PC-9 (cell line): ENCODE measurements at places on chromosomes 2 and 18. TPM values are rescaled to one million over a fixed set of nuclear protein-coding genes. Genes with fewer than 3 reads are reported as not detected.

- DNase-seq, result no peak
Observed at GRCh38 chr2:240013343-240013742, 11.8 kb downstream of the NDUFA10 start.

INHBB gene
- total RNA-seq, result 50.0 and 57.5 TPM in 2 replicates

STARD7 gene
- 171 and 189 TPM in 2 replicates for total RNA-seq

GRCh38 chr2:144086965-144087364, 433.0 kb downstream of the ZEB2 start:
- DNase-seq, result no peak

DNA sequence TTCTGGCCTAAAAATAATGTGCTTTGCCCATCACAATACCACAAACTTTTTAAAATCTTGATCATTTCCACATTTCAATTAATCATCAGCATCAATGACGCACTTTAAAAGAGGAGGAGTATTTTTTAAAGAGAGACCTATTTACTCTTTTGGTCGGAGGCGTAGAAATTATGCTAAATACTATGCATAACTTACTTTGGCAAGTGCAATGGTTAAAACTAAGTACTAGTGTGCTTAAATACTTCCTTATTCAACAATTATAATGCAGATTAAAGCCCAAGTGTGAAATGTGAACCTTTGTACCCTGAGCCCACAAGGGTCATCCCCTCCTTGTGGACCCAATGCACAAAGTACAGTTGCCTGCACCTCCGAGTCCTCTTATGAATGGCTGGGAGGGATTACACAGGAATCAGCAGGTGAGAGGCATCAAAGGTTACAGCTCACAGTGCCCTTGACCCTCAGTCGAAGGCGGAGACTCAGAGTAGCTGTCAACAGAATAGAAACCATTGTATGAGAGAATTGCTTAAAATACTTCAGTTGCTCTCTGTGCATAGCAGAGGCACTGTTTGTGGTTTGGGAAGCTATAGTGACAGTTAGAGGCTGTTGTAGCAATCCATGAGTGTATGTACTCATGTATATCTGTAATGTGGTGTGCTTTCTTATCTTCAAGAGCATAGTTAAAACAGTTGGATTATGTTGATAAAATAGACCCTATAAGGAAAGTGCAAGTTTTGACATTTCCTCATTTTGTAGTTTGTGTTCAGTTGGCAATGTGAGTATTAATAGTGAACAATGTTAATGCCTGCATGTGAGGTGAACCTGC, 151.7 kb upstream of the ITGA4 start:
- no peak for DNase-seq

DNA sequence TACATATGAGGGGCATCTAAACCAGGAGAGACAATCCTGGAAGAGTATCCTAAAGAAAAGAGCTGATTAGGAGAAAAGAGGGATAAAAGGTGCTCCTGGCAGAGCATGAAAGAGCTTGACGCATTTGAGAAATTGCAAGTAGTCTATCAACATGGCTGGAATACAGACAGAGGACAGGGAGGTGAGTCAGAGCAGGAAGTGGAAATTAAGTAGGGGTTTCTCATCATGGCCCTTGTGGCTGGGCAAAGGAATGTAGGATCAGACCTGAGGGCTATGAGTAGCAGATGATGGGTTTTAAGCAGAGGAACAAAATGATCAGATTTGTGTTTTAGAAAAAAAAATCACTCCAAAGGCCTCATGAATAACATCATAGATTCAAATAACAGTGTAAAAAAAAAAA, 49.2 kb upstream of the UGP2 start:
- DNase-seq, result peak; percentile 54

DNA sequence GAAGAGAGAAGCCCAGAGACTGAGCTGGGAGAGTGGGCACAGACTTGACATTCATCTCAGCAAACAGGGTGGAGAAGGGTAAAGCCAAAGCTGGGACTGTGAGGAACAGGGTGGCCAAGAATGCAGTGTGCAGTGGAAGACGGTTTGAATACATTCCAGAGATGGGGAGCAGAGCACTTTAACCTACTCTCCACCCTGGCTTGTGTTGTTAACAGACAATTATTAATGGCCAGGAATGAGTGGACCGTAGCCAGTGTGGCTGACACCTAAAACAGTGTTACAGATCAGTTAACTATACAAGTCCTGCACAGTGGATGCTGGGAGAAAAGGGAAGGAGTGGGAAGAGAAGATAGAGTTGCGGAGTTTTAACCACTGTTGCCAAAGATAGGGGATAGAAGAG, 7.4 kb upstream of the NAB1 start:
- DNase-seq, result no peak

DNA sequence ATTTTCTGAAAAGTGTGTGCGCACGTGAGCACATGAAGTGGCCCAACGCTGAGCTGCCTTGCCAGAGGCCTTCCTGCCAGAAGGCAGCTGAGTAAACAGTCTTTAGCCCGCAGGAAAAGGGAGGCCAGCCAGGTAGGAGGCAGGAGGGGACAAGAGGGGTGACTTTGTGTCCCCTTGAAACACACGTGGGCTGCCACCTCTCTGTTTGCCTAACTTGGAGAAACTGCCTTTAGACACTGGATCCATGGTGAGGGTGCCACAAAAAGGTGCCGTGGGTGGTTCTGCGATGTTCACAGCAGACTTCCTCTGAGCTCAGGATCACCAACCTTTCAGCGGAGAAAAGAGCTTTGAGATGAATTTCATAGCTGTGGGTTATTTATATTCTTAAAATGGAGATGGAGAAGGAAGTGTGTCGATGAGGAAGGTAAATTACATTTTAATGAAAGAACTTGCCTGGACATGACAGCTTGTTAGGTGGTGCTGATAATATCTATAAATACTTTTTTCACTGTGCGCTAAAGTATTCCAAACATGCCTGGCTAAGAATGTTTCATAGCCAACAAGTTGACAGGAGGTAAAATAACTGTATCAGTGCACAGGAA, 36.6 kb upstream of the ASB1 start:
- no peak for DNase-seq

GRCh38 chr18:50937183-50937582, 30.7 kb upstream of the ELAC1 start:
- no peak for DNase-seq

MTHFD2 gene
- 192 and 197 TPM in 2 replicates for total RNA-seq

DNA sequence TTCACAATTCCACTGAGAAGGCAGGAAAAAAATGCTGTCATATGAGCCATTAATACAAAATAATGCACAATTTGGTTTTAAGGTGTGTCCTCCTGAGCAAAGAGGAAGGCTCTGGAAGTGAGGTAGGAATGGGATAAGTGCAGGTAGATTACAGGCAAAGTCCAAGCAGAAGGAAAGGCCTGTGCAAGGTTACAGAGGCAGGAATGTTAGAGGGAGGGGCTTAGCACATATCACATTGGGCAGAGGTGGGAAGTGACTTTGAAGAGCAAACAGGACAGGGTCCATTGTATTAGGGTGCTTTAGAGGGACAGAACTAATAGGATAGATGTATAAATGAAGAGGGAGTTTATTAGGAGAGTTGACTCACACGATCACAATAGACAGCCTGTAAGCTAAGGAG, 14.7 kb upstream of the CLIP4 start:
- no peak for DNase-seq

CAVIN2 gene
- 2.3 and 2.5 TPM in 2 replicates for total RNA-seq

ARMC9 gene
- 23.4 and 29.7 TPM in 2 replicates for total RNA-seq

DNA sequence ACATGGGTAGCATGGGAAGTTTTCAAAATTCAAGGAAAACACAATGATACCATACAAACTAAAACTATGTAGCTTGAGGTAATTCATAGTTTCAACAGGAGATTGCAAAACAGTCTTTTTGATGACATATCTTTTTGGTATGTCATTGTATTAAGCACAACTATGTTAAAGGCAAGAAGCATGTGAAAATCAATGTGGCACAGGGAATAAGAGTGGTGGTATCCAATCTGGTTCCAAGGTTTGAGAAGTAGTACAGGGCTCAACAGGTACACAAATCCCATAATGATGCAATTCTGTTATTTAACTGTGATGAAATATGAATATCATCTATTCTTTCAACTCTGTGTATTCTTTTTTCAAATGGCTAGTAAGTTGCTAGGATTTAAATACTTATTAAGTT, 16.4 kb upstream of the DLX2 start:
- peak; percentile 98 for DNase-seq

APOB gene
- total RNA-seq, result not detected in 2 replicates

REG1B gene
- total RNA-seq, result not detected in 2 replicates

KLHL14 gene
- not detected in 2 replicates for total RNA-seq

- DNase-seq, result peak; percentile 62
Observed at GRCh38 chr18:9055626-9056025, 46.9 kb upstream of the NDUFV2 start.

DNA sequence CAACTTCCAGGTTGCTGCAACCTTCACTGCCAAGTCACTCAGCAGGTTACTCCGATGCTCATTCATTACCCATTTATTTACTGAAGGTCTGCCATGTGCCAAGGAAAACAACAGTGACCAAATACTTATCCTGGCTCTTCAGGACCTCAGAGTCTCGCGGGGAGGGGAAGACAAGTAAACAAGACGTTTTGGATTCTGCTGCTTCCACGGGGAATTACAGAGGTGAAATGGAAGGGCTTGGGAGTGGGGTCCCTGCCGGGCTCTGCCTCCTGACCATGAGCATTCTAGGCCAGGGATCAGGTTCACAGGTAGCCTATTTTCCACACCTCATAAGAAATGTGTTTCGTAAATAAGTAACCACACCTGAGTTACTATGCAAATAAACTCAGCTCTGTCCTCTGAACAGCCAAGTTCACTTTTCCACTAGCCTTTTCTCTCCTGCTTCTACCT, 68.1 kb downstream of the CLHC1 start:
- peak; percentile 94 for DNase-seq

LONRF2 gene
- not detected in 2 replicates for total RNA-seq

DNA sequence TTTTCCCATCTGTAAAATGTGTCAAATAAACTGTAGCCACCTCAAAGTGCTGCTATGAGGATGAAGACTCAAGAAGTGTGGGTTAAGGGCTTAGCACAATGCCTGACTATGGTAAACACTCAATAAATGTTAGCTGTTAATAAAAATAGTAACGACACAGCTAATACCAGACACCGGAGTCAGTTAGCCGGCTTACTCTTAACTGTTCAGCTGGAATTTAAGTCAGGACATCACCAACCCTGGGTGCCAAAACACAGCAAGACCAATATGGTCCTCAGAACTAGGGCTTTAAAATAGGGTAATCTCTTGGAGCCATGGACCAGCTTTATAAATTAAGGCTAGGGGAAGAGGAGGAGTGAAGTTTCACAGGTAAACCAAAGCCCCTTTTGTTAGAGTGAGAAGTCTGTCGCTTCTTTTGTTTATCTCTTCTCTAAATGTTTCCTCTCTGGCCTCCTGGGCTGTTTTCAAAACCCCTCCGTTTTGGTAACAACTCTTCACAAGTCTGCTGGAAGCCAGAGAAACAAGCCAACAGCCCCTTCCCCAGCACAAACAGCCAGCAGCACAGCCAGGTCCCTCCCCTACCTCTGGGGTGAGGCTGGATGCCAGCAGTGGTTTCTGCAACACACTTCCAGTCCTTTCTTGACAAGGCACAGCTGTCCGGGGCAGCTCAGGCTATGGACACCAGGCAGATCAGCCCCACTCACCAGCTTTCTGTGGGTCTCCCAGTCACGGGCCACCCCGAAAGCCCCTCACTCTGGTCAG, 13.8 kb upstream of the FZD7 start:
- no peak for DNase-seq

UGT1A3 gene
- 60.3 and 67.1 TPM in 2 replicates for total RNA-seq

DNA sequence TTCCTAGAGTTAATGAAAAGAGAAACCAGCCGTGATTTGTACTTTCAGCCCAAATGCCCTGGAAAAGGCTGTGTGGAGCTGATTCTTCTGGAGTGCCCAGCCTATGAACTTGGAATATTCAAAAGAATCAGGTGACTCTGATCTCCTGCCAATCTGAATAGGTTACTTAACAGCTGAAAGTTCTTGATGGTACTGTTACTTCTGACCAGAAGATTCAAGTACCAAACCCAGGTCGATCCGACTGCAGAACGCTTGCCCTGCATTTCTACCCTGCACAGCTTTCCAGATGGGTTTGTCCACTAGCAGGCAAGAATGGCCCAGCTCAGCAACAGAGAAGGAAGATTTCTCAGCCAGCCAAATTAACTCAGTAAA, 430.4 kb downstream of the PID1 start:
- no peak for DNase-seq

SRSF7 gene
- total RNA-seq, result 110 and 111 TPM in 2 replicates

DNAH6 gene
- total RNA-seq, result not detected in 2 replicates

TRABD2A gene
- 0.88 and 2.2 TPM in 2 replicates for total RNA-seq

C2orf80 gene
- total RNA-seq, result not detected in 2 replicates

GRCh38 chr2:76296438-76296837, 585.7 kb upstream of the GCFC2 start:
- DNase-seq, result no peak

DNA sequence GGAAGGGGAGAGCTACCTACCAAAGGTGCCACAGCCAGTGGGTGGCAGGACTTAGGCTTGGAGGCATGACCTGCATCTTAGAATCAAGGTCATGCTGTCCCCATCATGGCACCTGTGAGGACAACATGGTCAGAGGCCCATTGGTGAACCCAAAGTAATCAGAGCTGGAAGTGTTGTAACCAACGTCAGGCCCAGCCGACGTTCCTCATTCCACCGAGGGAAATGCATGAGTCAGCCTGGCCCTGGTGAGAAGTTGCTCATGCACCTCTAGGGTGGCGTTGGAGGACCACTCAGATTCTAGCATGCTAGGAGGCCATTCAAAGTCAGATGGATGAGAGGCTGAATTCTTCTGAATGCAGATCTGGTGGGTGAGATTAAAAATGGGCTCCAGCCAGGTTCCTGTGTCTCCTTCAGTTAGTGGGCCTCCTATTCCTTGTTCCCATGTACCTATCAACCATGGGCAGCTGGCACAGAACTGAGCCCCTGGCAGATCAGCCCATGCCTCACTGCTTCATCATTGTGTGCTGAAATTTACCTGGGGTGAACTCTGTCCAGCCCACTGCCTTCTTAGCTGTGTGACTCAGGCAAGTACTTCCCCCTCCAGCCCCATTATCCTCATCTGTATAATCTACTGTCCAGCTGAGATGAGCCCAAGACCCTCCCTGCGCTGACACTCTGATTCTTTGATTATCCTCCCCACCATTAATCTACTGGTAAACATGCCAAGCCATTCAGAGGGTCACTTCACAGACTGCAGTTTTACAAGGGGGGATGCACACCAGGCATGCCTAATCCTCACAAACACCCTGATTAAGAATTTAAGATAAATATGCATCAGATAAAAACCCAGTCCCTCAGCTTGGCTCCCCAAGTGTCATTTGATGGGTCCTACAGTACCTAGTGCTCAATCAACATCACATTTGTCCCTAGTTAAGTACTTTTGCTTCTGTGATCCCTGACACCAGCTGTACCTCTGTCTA, 14.0 kb downstream of the SLC14A2 start:
- no peak for DNase-seq

PXDN gene
- 91.1 and 92.2 TPM in 2 replicates for total RNA-seq

- no peak for DNase-seq
Observed at GRCh38 chr2:15449556-15450236, 111.4 kb downstream of the NBAS start.

DNA sequence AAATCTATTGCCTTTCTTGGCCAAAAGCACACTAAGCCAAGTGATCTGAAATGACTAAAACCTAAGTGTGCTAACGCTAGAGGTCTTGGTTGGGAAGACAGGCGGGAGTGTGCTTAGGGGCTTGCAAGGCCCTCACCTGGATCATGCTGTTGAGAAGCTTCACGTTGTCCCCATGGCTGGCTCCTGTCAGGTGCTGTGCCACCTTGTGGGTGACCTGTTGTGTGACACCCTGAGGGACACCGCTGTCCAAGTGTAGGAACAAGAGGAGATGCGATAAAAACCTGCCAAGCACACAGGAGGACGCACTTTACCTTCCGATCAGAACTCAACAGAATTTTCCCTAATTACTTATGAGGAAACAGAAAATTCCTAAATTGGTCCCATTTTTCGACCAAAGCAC, 50.8 kb downstream of the EPG5 start:
- no peak for DNase-seq
